ENCODE measurements at places on chromosomes 5 and 9. TPM values are rescaled to one million over a fixed set of nuclear protein-coding genes. Genes with fewer than 3 reads are reported as not detected.

DNA sequence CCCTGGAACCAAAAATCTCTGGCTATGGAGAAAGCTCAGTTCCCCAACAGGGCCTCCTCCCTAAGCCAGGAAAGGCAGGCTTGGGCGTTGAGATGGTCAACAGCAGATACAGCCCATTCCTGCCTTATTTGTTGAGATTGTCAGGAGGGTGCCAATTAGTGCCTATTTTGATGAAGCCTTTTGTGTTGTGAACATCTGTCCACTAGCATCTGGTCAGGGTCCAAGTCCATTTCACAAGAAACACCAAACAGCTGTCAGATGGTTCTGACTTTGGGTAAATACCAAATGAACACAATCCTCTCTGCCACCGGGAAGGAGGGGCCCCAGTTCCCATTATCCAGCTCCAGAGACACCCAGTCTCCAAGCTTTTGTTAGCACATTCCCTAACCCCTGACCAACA lies 19.9 kb downstream of the SEMA6A start:
- DNase-seq = no peak

DNA sequence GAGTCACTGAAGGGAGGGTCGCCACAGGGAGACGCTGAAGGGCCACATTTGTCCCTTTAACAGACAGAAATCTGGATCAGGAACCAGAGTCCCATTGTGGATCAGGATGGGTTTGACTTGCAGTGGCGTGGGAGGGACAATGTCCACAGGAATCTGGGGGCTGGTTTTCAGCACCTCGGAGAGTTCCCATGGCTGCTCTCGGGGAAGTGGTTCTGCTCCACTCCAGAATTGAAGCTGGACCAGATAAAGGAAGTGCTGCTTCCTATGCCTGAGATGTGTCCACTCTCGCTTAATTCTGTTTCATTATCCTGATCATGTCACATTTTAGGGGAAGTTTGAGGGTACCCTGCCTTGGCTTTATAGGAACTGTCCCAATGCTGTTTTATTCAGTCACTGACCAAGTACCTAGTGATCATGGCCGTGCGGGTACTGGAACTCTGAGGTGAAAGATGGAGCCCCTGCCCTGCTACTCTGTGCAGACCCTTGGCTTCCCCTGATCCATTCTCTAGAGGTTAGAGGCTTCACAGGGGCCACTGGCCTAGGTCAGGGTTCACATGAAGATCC lies 28.7 kb downstream of the ENHO start:
- DNase-seq = peak; percentile 63

FOCAD gene
- total RNA-seq = 43.5 TPM

DNA sequence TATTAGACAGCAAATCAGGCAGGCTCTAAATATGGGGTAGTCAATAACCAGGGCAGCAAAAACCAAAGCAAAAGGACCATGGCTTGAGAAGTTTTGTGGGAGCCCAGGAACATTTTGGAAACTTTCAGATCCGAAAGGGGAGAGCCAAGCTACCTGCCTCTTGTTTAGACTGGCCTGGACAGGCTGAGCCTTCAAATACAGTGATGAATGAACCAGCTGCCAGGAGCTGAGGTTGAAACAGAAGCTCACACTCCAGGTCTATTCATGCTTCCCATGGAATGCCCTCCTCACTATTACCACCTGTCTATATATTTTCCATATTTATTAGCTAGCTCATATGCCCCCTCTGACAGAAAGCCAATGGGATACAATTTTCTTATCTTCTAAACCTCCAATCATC lies 150.8 kb upstream of the SLC44A1 start:
- no peak for DNase-seq

LRRC70 gene
- total RNA-seq = 14.8 TPM

GRCh38 chr5:77167695-77168121 lies 42.8 kb upstream of the PDE8B start:
- peak; percentile 15 for DNase-seq
